ENCODE measurements at places on chromosomes 7 and 10.
A peak's percentile ranks its signal among the peaks of the same experiment; 100 is the strongest.

- no peak for DNase-seq
Measured at GRCh38 chr7:55970978-55971377, 6.6 kb downstream of the NIPSNAP2 start.

DNA sequence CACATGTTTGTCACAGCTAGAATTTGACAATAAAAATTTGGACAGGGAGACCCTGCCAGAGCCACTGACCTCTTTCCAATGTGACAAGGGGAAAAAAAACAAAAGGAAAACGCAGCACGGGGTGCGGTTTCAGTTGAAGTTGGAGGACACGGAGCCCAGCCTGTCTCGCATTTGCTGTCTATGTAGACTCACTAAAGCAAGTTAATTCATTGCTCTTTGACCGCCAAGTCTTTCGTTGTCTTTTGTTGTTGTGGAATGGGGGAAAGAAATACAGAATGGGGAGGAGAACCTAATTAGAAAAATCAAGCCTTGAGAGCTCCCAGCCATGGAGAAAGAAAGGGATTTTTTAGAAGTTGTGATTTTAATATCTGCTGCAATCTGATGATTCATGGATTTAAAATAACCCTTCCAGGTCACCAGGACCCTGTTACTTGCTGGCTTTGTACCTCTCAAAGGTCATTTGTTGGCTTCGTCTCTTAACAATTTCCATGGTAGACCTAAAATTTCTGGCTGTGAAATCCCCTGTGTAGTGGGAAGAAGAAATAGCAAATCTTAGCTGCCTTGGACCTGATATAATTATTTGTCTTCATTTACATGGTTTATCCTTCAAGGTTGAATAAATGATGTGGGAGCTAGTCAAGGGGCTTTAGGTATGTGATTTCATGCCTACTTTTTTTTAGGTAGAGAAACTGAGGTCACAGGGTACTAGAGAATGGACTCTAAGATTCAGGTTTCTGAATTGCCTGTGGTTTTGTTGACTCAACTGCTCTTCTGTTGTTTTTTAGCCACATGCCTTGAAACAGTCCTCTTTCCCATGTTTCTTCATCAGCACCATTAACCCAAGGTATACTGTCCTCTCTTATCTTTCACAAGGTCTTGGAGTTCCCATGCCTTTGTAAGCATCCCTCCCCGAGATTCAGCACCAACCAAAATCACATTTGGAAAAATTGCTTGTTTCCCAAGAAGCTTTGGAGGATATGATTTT, 78.7 kb downstream of the TCF7L2 start:
- DNase-seq: no peak

DNA sequence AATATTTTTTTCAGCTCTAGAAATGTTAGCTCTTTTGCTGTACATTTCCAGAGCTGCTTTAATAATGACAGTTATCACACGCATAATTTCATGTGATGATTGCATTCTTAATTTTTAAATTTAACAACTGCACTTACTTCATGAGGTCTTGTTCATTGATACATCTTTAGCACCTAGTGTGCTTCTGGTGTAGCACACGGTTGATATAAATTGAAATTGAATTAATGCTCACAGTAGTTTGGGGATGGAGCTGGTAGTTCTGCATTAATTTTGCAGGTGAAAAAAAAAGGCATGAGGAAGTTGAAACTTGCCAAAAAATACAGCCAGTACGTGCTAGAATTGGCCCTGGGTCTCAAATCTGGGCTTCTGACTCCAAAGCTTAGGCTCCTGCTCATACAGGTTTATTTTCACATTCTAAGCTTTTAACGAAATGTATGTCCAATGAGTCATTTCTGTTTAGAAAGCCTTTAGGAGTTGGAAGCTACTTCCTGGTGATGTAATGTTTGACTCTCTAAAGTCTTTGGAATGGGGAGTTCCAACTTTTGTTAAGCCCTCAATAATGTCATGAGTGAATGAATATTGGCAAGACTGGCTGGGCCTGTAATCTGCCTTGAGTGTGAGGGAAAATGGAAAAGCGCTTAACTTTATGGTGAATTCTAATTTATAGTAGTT, 62.5 kb downstream of the DAGLB start:
- DNase-seq: peak; percentile 96

DNA sequence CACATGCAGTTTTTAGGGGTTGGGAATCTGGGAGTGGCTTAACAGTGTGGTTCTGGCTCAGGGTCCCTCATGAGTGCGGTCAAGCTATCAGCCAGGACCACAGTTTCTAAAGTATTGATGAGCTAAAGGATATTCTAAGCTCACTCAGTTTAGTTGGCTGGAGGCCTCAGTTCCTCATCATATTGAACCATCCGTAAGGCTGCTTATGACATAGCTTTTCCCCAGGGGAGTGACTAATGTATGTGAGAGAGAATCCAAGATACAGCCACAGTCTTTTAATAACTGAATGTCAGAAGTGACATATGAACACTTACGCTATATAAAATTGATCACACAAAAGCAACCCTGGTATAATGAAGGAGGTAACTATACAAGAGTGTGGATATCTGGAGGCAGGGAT, 245.3 kb downstream of the POLR1F start:
- no peak for DNase-seq

GRCh38 chr7:67550801-67551436, 554.3 kb downstream of the TYW1 start:
- DNase-seq: no peak

- DNase-seq: no peak
Measured at GRCh38 chr10:76329891-76330575, 898.6 kb downstream of the LRMDA start.

GRCh38 chr7:31058122-31058521, 6.0 kb downstream of the ADCYAP1R1 start:
- no peak for DNase-seq

- no peak for DNase-seq
Measured at GRCh38 chr7:22108151-22108845, 162.6 kb upstream of the CDCA7L start.

DNA sequence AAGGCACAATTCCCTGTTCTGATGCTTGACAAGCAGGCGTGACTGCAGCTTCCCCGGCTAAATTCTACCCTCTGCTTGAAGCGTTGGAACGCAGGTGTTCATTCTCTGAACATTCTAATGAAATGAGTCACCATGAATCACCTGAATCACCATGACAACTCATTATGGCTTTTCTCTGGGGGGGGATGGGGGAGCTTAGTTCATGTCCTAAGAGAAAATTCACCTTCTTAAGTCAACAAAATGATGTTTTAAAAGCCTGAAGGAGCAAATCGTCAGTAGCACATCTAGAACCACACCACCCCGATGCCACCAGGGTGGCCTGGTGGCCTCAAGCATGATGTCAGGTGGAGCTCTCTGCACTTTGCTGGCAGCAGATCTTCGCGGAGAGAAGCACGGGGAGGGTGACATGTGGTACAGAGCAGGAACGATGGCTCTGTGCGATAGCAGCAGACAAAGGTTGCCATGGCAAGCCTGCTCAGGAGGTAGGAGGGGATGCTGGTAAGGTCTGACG, 33.7 kb downstream of the DDC start:
- DNase-seq: no peak

GRCh38 chr10:97479939-97480338, 18.3 kb downstream of the MMS19 start:
- DNase-seq: no peak

- DNase-seq: no peak
Measured at GRCh38 chr10:36721871-36722270, 403.5 kb upstream of the ANKRD30A start.

DNA sequence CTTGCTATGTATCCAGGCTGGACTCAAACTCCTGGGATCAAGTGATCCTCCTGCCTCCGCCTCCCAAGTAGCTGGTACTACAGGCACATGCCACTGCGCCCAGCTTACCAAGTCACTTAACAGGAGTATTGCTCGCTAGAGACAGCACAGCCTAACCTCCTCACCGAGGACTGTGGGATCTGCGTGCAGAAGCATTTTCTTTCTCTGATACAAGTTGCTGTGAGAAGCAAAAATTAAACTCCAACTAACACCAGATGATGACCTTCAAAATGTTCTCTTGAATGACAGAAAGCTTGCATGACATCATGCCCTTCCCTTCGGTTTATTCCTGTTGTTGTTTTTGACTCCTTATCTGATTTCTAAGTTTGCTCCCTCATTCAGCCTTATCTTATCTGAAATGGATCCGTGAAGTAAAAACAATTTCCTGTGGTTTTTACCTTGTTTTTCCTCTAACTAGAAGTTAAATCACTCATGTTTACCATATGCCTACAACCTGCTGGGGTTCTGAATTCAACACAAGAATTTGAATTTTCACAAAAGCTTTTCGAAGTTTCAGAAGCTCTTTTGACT, 94.4 kb upstream of the KIF5B start:
- DNase-seq: no peak

DNA sequence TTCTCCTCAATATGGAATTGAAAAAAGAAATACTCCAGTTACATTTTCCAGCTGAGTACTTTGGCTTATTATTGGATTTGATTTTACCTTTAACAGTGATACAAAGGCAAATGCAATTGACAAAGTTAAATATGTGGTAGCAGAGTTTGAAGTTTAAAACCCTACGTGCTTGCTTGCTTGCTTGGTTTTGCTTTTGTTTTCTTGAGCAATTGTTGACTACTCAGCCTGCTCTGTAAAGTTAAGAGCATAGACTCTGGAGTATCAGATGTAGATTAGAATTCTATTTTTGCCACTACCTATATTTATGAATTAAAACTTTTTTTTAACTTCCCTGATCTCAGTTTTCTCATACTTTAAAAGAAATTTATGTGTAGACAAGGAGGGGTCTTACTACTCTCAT, 51.4 kb downstream of the PCDH15 start:
- DNase-seq: no peak

GRCh38 chr10:72260239-72260975, 13.3 kb upstream of the DDIT4 start:
- DNase-seq: no peak

GRCh38 chr10:31147210-31147608, 115.5 kb upstream of the ZNF438 start:
- DNase-seq: no peak

DNA sequence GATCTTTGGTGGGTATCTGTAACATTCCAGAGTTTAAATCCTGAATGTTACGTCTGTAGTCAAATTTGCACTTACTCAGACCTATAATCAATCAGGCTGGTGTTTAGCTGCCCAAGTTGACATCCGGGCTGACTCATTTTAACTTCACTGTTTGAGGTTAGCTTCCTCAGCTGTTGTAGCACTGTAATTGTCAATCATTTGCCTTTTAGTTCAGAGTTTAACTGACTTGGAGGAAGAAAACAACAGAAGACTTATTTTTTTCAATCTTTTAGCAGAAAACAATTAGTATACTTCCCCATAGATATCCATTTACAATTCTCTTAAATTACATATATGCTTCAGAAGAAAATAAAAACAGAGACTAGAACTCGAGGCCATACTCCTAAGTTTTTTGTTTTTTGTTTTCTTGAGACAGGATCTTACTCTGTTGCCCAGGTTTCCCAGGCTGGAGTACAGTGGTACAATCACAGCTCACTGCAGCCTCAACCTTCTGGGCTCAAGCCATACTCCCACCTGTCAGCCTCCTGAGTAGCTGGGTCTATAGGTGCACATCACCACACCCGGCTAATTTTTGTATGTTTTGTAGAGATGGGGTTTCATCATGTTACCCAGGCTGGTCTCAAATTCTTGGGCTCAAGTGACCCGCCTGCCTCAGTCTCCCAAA, 38.5 kb upstream of the LRRC17 start:
- DNase-seq: no peak

DNA sequence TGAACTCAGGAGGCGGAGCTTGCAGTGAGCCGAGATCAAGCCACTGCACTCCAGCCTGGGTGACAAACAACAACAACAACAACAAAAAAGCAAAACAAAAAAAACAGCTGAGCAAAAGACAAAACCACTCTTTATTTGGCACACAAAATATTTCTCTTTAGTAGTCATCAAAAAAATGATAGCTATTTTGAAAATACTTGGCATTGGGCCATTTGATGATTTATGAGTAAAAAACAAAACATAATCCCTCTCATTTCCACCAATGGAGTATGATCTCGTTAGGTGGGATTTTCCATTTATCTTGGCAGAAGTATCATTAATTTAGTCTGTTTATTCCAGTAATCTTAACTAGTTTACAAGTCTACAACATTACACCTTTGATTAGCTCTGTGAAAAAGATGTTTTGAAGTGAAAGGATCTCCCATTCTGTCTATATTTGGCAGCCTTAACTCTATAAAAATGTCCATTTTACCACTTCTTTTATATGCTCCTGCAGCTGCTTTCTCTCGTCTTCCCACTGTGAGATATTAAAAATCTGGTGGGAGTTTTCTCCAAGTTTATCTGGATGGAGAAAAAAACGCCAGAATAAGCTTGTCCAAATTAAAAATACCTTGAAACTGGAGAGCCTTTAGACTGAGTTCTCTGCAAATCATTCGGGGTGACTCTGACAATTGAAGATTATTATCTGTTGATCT, 58.8 kb upstream of the AGMO start:
- DNase-seq: no peak

DNA sequence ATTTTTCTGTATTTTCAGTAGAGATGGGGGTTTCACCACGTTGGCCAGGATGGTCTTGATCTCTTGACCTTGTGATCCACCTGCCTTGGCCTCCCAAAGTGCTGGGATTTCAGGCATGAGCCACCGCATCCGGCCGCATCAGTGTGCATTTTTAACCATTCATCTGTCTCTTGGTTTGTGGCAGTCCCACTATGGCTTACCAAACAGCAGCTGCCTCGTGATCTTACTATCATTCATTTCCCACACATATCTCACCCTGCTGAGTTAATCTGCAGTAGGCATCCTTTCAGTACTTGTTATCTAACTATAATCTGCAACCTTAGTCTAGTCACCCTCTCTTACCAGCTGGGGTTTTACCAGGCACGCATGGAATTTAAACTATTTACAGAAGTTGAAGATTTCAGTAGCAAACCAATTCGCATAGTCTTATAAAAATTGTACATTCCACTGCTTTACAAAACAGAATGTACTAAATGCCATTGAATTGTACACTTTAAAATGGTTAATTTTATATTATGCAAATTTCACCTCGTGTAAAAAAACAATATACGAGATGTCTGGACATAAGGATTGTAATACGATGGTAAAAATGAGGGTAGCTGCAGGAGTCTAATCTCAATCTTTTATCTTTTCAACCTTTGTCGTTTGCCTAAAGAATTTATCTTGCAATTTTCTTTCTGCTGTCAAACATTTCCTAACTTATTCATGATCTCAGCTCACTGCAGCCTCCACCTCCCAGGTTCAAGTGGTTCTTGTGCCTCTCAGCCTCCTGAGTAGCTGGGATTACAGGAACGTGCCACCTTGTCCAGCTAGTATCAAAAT, 4.6 kb upstream of the TBC1D12 start:
- no peak for DNase-seq

DNA sequence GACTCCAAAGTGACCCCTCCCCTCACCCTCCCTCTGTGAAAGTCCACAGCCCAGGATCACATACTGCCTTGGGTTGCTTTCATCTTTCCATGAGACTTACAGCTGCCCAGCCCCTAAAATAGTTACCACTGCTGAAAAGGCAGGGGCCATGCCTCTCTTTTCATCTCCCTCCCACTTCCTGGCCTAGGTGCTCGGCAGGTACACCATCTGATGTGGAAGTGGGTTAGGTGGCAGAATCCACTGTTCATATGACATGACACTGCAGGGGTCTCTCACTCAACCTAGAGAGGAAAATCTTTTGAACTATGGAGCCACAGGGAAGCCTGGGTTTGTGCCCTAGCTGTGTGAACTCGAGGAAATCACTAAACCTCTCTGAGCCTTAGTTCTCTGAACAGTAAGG, 38.8 kb upstream of the ADO start:
- DNase-seq: no peak

Data from LNCaP clone FGC (cell line).